GM13976 (cell line): ENCODE measurements at places on chromosomes 16 and 17.

- peak; percentile 90 for DNase-seq
These were observed at the start of gene TRAF4 for GRCh38 chr17:28743243-28744103. TRAF4 (plus strand) TSS chr17:28744011; CDS start chr17:28744113, 102 bp downstream.

- no peak for DNase-seq
These were observed 64.8 kb downstream of the SPECC1 start for GRCh38 chr17:20074001-20074400.

- DNase-seq: no peak
These were observed 4.7 kb downstream of the MNT start for GRCh38 chr17:2396192-2396567.

- no peak for DNase-seq
These were observed 1.5 kb upstream of the RPL38 start for GRCh38 chr17:74201948-74202347.

GRCh38 chr17:55072898-55073297 is 104.3 kb downstream of the STXBP4 start:
- no peak for DNase-seq

- DNase-seq: no peak
These were observed 49.3 kb upstream of the FBXO47 start for GRCh38 chr17:39016193-39017153.

- no peak for DNase-seq
These were observed 8.3 kb upstream of the RBFOX1 start for GRCh38 chr16:7324321-7324720.

GRCh38 chr17:48539177-48539576 is 5.7 kb downstream of the HOXB2 start:
- DNase-seq: no peak

GRCh38 chr17:28379814-28380801 is 8.6 kb downstream of the SARM1 start:
- DNase-seq: no peak

GRCh38 chr17:2057175-2057759 is 2.4 kb downstream of the HIC1 start:
- DNase-seq: peak; percentile 37

DNA sequence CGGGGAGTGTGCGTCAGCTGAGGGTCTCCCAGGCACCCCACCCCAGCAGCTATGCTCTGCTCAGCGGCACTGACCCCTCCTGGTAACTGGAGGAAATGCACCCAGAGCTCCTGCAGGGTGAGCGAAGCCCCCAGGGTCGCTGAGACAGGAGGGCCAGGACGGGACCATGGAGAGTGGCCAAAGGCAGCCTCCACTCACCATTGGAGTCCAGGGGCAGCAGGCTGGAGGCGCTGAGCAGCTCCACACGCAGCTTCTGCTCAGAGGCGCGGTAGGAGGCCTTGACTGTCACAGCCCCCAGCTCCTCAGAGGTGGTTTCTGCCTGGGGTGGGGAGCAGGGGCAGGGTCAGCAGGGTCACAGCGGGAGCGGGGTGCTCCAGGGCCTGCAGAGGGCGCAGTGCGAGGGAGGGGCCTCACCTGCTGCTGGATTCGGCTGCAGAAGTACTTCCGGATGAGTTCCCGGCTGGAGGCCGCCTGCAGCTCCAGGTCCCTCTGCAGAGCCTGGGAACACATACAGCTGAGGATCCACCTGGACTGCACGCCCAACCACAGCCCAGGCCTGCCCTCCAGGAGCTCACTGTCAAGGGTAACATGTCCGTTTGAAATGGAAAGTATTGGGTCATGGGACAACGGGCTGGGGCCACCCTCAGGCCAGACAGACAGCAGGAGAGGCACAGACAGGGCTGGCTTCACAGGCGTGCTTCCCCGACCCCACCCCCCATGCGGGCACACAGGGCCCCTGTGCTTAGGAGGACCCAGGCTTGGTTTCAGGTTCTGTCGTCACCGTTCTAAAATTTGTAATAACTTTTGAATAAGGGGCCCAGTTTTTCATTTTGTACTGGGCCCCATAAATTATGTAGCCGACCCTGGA is 13.8 kb downstream of the UNC13D start:
- DNase-seq: peak; percentile 65

DNA sequence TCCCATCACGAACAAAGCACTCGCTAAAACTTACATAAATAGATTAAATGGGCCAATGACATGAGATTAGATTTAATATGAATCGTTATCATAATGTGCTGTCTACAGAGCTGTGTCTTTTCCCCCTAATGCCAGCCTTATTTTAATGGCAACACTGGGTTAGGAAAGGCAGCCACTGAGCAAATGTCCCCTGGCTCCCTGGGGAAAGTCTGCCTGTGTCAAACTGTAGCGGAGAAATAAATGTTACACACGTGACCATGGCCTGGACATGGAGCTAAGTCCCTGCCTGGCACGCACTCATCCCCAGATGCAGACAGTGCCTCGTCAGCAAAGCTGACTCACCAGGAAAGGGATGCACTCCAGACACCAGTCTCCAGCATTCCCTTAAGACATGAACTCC is 61.3 kb upstream of the SDK2 start:
- DNase-seq: no peak

DNA sequence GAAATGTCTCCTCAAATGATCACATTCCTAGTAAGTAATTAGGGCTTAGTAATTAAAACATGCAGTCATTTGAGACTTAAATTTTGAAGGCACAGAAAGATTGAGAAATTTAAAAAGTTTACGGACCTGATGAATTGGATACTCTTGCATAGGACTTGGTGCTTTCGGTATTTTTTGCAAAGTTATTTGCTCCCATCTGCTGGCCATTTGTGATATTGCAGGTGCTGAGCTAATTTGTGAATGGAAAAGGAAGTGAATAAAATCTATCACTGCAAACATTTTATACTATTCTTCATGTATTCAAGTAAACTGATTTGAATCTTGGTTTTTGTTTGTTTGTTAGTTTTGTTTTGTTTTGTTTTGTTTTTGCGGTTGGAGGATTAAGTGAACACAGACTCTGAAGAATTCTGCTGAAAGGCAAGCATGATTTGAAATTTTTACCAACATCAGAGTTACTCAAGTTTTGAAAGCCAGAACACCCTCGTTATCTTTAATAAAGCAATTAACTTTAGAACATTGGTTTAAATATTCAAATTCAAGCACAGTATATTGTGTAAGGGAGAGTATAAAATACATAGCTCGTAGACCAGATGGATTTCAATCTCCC is 689.5 kb upstream of the RBFOX1 start:
- DNase-seq: peak; percentile 34

- DNase-seq: no peak
These were observed 5.8 kb downstream of the SEPHS2 start for GRCh38 chr16:30439720-30440348.

DNA sequence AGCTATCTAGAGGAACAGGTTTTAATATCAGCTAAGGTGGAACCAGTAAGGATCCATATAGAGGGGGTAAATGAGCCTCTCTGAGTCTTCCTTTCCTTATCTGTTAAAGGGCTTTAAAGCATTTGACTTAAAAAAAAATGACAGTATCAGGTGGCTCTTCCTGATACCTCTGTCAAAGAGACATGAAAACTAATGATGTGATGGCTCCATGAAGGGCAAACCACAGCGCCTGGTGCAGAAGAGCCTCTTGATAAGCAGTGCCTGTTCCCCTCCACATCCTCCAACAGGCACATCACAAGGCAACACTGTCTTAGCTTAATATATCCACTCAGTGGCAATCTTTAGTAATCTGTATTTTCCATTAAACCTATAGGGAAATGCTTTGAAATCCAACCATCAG is 68.9 kb downstream of the USP31 start:
- no peak for DNase-seq

- DNase-seq: no peak
These were observed 8.1 kb upstream of the CBX2 start for GRCh38 chr17:79769570-79770506.

DNA sequence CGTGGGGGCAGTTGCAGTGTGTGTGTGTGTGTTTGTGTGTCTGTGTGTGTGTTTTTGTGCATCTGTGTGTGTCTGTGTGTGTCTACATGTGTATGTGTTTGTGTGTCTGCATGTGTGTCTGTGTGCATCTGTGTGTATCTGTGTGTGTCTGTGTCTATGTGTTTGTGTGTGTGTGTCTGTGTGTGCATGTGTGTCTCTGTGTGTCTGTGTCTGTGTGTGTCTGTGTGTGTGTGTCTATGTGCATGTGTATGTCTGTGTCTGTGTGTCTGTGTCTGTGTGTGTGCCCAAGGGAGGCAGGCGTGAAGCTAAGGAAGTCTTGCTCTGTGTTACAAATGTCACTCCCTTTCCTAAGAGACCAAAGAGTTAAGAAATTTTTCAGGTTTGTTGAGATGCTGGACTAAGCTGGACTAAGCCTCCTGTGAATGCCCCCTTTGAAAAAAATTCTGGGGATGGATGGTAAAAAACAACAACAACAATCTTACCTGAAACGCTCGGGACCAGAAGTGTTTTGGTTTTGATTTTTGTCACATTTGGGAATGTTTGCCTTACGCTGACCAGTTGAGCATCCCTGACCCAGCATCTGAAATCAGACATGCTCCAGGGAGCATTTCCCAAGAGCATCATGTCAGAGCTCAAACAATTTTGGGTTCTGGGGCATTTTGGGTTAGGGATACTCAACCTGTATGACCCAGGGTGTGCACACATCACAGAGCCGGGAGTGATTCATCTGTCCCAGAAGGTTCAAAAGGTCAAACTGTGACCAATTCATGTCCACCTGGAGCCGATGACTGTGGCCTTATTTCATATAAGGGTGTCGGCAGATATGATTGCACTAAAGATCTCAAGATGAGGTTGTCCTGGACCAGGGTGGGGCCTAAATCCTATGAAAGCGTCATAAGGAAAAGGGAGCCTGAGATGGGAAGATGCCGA is 48.6 kb upstream of the ZNF469 start:
- no peak for DNase-seq

DNA sequence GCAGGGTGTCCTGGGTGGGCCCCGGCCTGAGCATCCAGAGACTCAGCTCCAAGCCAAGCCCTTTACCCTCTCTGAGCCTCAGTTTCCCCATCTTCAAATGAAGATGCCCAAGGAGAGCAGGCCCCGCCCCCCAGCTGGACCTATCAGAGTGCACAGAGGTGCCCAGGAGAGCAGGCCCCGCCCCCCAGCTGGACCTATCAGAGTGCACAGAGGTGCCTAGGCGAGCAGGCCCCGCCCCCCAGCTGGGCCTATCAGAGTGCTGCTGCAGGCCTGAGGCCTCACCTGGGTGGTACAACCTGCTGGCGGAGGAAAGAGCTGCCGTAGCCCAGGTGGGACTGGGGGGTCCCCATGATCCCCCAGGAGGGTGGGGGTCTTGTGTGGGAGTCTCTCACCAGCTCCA is 3.4 kb upstream of the SSTR5 start:
- no peak for DNase-seq

- DNase-seq: no peak
These were observed 35.1 kb upstream of the SBK1 start for GRCh38 chr16:28257256-28257655.

GRCh38 chr17:57281887-57282286 is 25.6 kb downstream of the MSI2 start:
- no peak for DNase-seq

GRCh38 chr17:49851387-49852291 is 3.8 kb upstream of the TAC4 start:
- peak; percentile 77 for DNase-seq

DNA sequence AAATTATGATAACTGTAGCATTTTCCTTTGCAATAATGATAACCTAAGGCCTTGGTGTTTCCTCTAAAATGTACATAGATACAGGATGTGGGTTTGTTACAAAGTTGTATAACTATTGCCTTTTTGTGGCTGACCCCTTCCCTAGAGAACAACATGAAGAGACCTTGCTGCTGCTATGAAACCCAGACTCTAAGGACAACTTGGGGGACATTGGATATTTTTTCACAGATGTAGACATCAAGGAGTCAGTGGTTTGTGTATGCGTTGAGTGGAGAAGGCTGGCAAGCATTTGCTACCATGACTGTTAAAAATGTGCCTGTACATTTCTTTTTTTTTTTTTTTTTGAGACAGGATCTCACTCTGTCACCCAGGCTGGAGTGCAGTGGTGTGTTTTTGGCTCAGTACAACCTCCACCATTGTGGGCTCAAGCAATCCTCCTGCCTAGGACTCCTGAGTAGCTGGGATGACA is 12.3 kb downstream of the HMOX2 start:
- DNase-seq: no peak

DNA sequence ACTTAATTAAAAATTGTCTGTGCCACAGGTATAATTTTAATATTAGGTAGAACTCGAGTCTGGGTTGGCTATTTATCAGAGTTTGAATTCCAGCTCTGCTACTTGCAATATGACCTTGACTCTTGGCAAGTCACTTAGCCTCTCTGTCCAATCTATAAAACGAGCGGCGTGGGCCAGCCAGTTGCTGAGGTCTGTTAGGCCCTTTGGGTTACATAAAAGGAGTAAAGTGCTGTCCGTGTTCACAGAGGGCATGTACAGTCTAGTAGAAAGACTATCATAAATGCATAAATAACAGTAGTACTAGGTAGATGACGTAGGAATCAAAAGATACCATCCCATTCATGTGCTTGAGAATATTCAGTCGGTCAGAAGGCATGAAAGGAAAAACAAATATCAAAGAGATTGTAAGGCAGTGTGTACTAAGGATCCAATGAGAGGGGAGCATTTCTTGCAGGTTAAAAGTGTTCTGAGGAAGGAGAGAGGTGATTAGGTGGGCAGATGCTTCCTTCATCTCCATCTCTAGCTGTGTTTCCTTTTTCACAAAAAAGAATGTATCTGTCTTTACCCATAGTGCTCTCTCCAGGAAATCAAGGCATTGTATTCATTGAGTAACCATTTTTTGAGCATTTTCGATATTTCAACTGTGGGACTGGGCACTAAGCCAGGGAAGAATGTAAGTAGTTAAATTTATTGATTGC is 2.4 kb downstream of the TNRC6A start:
- no peak for DNase-seq

- peak; percentile 88 for DNase-seq
These were observed 40.7 kb downstream of the ZDHHC7 start for GRCh38 chr16:84970447-84971127.

GRCh38 chr17:19288453-19288852 is 51.3 kb downstream of the EPN2 start:
- no peak for DNase-seq

GRCh38 chr16:76487411-76488064 is 210.3 kb downstream of the CNTNAP4 start:
- no peak for DNase-seq

DNA sequence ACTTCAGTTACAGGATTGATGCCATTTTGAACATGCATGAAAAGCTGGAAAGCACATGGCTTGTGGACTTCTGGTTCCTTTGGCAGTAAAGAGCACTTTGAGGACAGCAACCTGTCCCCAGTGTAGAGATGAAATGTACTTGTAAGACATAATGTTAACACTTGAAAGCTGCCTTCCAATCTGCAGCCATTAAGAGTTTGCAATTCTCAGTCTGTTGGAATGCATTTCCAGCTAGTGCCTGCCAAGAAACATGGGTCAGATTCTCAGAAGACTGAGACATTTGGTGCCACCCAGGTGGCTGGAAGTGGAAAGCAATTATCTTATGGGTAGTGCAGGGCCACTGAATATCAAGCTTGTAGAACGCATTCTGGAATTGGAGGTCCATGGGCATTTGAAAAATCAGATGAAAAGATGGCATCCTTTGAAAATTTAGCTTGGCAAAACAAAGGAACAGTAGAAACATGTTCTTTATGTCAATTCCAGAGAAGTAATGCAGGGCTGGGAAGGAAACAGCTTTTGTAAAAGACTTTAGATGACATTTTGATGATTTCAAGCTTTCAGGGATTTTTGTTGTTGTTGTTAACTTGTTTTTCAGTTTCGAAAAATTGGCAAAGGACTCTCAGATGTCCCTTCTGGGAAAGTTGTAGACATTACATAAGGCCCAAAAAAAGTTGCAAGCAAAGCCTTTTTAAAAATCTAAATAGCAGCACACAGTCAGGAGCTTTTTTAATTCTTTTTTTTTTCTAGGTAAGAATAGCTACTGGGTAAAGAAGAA is 147.0 kb downstream of the ABCA8 start:
- no peak for DNase-seq
